ENCODE measurements at places on chromosomes 2 and 18. TPM values are rescaled to one million over a fixed set of nuclear protein-coding genes. Genes with fewer than 3 reads are reported as not detected.

RGPD4 gene
- not detected for total RNA-seq

GRCh38 chr18:32301976-32302743 is 112.3 kb downstream of the MEP1B start:
- no peaks in the 10 kb centered on the region for H3K27me3 ChIP-seq
- H3K27ac ChIP-seq, result peak overlapping the region; percentile 58
- no peaks in the 10 kb centered on the region for H3K36me3 ChIP-seq

GRCh38 chr2:229057976-229058553 is 213.0 kb downstream of the PID1 start:
- no peak overlapping the region for H3K27ac ChIP-seq
- H3K4me3 ChIP-seq, result no peak overlapping the region
- no peaks in the 10 kb centered on the region for H3K4me1 ChIP-seq
- no peaks in the 10 kb centered on the region for H3K27me3 ChIP-seq
- H3K36me3 ChIP-seq, result no peaks in the 10 kb centered on the region

DNA sequence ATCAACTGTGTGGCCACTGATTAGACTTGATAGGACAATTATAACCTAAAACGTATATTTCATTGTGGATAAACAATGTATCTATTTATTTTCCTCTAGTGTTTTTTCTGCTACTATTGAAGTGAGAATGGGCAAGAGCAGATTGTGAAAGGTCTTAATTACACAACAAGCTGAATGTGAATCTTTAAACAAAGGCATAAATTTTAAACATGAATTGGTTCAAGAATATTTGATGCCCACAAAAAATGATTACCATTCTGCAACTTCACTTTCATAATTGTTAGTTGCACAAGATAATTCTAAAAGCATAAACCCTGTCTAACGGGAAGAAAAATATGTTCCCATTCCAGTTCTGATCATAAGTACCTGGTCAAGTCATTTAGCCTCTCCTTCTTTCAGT is 285.6 kb downstream of the GULP1 start:
- no peak overlapping the region for H3K4me3 ChIP-seq
- DNase-seq, result no peak
- no peaks in the 10 kb centered on the region for H3K27me3 ChIP-seq
- no peaks in the 10 kb centered on the region for H3K4me1 ChIP-seq
- no peak overlapping the region for H3K27ac ChIP-seq

DUSP11 gene
- total RNA-seq, result 37.3 TPM

DNA sequence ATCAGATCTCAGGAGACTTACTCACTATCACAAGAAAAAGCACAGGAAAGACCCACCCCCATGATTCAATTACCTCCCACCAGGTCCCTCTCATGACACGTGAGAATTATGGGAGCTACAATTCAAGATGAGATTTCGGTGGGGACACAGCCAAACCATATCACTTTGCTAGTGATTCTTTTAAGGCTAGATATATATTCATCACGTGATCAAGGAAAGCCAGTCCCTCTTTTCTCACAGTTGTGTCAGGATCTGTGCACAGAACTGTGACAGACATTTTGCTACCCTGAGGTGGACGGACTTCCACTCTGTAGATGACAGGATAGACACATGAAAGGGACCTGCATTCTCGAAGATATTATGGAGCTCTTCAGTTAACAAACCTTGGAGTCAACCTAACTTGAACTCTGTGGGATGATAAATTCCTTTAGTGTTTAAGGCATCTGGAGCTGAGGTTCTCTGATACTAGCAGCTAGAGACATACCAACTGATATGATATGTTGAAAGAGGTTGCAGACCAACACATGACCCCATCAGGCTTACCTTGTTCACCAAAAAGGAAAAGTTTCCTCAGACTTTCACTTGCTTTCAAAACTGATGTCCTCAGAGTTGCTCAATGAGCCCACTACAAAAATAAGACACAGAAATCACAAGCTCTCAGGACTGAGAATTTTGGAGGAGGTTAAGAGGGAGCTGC is 66.3 kb upstream of the SCG2 start:
- H3K27ac ChIP-seq, result no peak overlapping the region
- H3K4me1 ChIP-seq, result peaks cover 8% of the 10 kb centered on the region
- H3K36me3 ChIP-seq, result no peaks in the 10 kb centered on the region
- no peaks in the 10 kb centered on the region for H3K27me3 ChIP-seq
- no peak overlapping the region for H3K4me3 ChIP-seq

Measured in GM23248 (cell line).